CD4-positive, alpha-beta T cell treated with Interleukin-4 for 4 hours (primary cell): ENCODE measurements at places on chromosomes 2 and 18.

DNA sequence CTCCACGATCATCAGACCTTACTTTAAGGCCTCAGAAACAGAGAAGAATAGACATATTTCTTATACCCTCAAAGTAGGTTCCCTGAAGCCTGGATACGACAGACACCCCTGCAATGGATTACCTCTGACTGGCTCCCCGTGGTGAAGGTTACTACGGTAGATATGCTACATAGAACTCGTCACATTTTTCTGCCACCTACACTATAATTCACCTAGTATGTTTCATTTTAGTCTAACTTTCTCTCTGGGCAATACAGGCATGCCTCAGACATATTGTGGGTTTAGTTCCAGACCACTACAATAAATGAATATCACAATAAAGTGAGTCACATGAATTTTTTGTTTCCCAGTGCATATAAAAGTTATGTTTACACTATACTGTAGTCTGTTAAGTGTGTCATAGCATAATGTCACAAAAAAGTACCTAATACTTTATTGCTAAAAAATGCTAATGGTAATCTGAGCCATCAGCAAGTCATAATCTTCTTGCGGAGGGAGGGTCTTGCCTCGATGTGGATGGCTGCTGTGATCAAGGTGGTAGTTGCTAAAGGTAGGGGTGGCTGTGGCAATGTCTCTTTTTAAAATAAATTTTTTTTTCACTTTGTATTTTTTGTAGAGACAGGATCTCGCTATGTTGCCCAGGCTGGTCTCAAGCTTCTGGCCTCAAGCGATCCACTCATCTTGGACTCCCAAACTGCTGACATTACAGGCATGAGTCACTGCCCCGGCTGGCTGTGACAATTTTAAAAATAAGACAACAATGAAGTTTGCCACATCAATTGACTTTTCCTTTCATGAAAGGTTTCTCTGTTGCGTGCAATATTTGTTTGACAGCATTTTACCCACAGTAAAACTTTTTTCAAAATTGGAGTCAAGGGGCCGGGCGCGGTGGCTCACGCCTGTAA lies 64.6 kb downstream of the TGIF1 start:
- no peak for DNase-seq

DNA sequence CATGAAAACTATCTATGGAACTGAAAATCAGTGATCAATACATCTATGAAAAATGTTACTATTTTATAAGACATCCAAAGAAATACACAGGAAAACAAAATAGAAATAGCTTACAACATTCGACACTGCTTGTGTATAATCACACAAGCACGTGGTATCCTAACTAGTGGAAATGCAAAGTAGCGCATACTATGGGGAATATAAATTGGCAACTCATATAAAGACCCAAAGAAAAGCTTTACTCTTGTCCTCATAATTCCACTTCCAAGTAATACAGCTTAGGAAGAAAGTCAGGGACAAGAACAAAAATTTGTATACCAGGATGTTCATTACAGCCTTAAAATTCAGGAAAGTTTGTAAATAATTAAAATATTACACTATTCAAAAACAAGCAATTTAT lies 384.6 kb downstream of the NRXN1 start:
- no peak for DNase-seq

GRCh38 chr18:37476182-37476581 lies 89.4 kb downstream of the CELF4 start:
- DNase-seq = no peak

- no peak for DNase-seq
Measured at GRCh38 chr2:73821227-73821626, 7.5 kb upstream of the STAMBP start.

DNA sequence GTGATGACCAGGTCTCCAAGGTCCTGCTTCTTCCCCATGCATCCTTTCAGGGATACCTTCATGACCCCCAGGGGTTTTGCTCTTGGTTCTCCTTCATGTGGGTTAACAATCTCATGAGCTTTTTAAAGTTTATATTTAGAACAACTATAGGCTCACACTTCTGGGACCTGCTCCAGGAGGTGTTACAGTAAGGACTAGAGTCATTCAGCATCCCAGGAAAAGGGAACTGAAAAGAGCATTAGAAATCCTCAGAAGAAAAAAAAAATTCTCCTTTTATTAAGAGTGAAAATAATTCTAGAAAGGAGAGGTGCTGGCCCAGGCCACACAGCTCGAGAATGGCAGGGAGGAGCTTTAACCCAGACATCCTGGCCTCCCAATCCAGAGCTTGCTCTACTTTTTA lies 66.5 kb downstream of the SETBP1 start:
- DNase-seq = no peak

- no peak for DNase-seq
Measured at GRCh38 chr2:29215739-29216608, 100.8 kb downstream of the CLIP4 start.

DNA sequence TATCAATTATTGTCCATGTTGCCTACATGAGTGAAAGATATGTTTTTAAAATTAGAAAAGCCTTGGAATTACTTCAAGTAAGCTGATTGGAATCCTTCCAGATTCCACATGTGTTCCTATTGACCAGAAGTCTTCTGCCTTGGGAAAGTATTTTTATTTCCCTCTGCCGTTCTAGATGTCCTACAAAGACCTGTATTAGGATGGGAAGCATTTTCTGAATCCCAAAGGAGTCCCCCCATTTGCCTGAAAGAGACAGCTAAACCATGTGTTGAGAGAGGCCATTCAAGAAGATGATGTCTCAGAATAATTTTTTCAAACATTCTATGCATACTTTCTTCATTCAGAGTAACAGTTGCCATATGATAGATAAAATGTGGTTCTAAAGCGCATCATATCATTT lies 19.0 kb upstream of the MYO1B start:
- DNase-seq = no peak

GRCh38 chr2:101991721-101992145 lies at the start of gene IL1R2:
TSS of gene IL1R2 (plus strand) at chr2:101991960. CDS start at chr2:102008576, 16,616 bp downstream.
- peak; percentile 16 for DNase-seq

DNA sequence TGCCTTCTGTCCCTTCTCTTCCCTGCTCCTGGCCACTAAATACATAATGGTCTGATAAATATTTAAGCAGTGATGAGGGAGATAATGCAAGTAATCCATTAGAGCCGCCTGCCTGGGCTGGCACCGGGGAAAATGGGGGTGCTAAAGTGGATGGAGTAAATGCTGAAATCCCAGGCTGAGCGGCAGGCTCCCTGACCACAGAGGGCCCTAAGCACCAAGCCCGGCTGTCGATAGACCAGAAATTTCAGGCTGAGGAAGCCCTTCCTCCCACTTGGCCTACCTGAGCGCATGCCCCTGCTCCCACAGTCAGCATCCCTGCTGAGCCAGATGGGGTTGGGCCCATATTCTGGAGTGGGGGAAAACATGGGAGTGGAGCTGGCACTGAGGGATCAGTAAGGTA lies 197.5 kb upstream of the SKOR2 start:
- no peak for DNase-seq

DNA sequence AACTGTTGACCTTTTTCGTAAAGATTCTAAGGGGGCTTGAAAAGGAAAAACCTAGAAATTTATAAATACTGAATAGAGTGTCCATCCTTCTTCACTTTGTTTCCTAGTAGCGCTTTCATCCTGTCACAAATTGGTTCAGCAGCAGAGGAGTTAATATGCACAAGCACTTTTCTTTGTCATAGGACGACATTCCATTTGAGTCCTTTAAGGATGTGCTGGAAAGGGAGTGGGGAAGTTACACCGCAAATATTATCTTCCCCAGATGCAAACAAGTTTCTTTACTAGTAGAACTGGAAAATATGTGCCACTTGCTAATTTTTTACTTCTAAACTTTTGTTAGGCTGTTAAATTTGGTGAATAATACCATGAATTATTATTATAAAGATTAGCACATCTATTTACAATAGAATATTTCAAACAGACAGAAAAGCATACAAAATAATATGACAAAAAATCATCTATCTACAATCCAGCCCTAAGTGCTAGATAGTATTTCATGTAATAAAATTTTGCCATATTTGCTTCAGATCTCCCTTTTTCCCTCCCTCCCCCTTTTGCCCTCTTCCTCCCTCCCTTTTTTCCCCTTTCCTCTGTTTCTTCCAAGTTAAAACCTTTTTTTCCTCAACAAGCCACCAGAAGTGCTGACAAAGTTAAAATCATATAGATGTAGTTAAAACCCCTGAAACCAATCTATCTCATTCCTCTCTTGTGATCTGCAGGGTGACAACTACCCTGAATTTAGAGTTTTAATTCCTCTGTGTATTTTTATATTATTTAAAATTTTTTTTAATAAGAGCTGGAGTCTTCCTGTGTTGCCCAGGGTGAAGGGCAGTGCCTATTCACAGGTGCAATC lies 50.5 kb upstream of the MAP4K3 start:
- DNase-seq = no peak

DNA sequence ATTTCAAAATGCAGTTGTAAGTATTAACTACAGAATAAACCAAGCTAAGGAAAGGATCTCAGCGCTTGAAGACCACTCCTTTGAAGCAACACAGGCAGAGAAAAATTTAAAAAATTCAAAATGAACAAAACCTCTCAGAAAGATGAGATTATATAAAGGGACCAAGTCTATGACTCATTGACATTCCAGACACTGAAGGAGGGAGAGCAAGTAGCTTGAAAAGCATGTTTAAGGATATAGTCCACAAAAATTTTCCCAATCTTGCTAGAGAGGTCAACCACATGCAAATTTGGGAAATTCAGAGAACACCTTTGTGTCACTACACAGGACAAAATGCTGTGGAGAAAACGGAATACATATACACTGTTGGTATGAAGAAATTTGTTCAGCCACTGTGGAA lies 112.6 kb upstream of the MC4R start:
- no peak for DNase-seq

GRCh38 chr2:158578703-158579330 lies 122.1 kb downstream of the PKP4 start:
- DNase-seq = no peak

GRCh38 chr2:165008730-165009315 lies 53.5 kb upstream of the SLC38A11 start:
- no peak for DNase-seq

GRCh38 chr2:28452534-28453081 lies 43.3 kb upstream of the PLB1 start:
- peak; percentile 65 for DNase-seq

- DNase-seq = peak; percentile 40
Measured at GRCh38 chr2:119823734-119824334, 64.1 kb downstream of the PTPN4 start.

GRCh38 chr2:26185304-26185928 lies 12.5 kb downstream of the GAREM2 start:
- DNase-seq = no peak

DNA sequence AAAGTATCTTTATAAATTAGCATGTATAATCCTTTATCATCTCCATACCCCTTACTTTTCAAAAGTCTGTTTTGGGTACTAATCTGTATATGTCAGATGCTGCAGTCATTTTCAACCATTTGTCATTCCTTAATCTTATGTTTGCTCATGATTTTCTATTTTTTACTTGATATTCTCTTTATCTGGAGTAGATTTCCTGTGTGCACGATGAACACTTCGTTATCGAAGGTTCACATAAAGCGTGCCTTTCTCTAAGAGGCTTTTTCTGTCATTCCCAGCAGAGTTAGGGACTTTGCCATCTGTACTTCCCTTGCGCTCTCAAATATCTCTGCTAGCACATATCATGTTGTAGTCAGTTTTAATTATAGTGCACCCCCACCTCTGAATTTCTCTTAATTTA lies 123.2 kb downstream of the BIRC6 start:
- no peak for DNase-seq
